ENCODE measurements at places on chromosomes 6 and 20.

- no peak for DNase-seq
Observed at GRCh38 chr6:37088897-37089296, 81.1 kb upstream of the PIM1 start.

- DNase-seq, result no peak
Observed at GRCh38 chr6:12767016-12767415, 50.4 kb downstream of the PHACTR1 start.

GRCh38 chr6:36302227-36302976 lies 32.5 kb downstream of the PNPLA1 start:
- DNase-seq, result peak; percentile 100

DNA sequence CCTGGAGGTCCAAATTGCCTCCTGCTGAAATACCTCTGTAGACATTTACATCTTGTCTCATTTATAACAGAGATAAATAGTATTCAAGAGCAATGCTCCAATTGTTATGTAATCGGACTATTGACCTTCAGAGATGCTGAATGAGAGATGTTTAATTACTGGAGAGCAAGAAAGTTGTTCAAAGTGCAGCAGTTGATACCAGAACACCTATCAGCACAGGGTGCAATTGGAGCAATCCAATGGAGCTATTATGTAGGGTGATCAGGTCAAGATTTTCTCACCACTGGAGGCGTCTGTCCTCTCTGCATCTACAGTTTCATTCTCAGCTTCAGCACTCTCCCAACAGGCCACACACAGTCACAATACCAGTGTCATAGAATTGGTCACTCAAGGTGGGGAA lies 19.5 kb upstream of the TMX4 start:
- DNase-seq, result no peak

DNA sequence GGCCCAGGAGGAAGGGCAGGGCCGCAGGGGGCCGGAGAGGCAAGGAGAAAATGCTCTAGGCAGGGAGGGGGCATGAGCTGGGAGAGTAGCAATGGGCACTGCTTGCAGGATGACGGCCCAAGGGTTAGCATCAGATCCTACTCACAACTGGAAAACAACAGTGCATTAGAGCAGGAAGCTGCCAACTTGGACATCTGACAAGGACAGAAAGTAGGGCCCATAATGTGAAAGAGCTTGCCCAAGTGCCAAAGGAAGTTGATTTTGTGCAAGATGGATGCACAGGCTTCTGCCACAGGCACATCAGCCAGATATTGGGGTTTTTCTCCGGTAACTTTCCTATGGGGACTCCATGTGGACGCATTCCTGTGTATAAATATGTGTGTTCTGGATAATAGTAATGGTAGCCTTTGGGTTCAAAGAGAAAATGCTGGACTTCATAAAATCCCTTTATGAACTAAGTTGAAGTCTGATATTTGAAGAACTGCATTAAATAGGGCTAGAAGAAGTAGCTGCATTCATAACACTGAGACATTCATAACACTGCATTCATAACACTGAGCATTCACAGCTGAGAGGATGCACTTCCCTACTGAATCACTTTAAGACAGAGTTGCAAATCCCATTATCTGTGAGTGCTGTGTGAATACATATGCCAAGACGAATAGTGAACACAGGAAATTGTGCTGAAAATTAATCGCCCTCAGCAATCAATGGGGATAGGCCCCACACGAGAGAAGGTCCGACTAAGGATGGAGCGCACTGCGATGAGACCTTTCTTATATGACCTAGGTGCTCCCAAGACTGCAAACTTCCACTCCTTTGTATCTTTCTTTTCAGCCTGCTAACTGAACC lies 235.6 kb upstream of the PRDM1 start:
- DNase-seq, result no peak

GRCh38 chr6:6931071-6932025 lies 176.4 kb upstream of the RREB1 start:
- no peak for DNase-seq

GRCh38 chr20:32231847-32232246 lies 24.2 kb downstream of the POFUT1 start:
- no peak for DNase-seq

GRCh38 chr6:43285832-43286231 lies 12.2 kb upstream of the SLC22A7 start:
- no peak for DNase-seq

DNA sequence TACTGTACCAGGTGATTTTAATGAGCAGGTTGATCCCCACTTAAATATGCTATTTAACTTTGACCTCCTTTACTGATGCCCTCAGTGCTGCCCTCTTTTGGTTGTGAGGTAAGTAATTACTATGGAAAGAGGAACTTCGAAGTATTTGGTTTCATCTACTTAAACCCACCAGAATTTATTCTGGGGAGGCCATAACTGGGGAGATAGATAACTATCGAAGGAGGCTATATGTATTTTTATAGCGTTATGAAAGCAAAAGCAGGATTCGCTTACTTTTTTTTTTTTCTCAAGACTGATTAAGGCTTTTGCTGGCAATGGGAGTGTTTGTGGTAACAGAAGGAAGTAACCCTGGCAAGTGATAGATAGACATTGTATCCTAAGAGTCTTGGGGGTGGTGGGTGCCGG lies 168.9 kb upstream of the CENPW start:
- DNase-seq, result no peak

GRCh38 chr6:151084275-151084674 lies 155.5 kb upstream of the AKAP12 start:
- no peak for DNase-seq

GRCh38 chr20:50293284-50294139 lies 102.9 kb downstream of the CEBPB start:
- no peak for DNase-seq

DNA sequence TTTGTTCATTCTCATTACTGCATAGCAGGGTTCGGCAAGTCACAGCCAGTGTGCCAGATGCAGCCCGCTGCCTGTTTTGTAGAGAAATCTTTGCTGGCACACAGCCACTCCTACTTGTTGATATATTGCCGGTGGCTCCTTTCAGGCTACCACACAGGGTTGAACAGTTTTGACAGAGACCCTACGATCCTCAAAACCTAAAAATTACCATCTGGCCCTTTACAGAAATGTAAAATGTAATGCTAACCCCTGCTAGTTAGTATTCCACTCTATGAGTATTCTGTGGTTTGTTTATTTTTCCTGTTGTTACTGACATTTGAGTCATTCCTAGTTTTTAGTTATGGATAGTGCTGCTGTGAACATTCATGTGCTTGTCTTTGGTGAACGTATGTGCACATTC lies 11.5 kb downstream of the DHX35 start:
- DNase-seq, result no peak

GRCh38 chr6:13272131-13273046 lies 55.9 kb downstream of the TBC1D7 start:
- DNase-seq, result no peak

DNA sequence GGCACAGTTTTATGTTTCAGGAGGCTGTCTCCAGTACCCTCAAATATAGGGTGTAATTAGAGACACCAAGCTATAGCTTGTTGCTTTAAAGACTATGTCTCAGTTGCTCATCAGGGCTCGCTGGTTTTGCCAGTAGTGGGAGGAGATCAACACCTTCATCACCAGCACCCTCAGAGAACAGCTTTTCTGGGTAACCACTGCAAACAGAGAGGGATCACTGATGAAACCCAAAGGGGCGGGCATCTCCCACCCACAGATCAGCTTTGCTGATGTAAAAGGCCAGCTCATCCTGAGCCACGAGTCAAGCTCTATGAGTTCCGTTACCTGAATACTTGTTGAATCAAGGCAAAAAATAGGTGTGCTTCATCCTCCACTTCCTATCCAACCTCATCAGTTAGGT lies 187.7 kb downstream of the AIG1 start:
- DNase-seq, result no peak

DNA sequence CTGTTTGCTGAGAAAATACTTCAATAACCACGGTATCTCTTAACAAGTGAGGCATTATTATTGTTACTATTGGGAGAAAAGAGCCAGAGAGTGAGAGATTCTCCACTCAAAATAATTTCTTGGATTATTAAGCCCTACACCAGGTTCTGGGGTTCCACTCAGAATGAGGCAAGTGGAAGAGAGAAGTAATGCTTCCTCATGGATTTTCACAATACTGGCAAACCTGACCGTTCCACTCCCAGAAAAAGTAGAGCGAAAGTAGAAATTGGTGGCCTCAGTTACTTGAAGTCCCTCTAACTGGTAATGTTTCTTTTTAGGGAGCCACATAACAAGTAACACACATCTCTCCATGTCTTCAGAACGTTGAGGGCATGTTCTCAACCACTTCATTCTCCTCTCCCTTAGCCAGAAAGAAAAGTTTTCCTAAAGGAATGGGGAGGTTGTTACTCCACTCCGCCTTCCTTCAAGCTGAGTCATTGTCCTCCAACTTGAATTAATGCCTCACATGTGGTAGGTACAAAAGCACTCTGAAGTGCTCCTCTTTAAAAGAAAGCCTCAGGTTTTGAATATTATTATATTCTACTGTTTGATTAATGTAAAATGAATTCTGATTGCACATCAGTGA lies 1.9 kb downstream of the BAG2 start:
- no peak for DNase-seq

DNA sequence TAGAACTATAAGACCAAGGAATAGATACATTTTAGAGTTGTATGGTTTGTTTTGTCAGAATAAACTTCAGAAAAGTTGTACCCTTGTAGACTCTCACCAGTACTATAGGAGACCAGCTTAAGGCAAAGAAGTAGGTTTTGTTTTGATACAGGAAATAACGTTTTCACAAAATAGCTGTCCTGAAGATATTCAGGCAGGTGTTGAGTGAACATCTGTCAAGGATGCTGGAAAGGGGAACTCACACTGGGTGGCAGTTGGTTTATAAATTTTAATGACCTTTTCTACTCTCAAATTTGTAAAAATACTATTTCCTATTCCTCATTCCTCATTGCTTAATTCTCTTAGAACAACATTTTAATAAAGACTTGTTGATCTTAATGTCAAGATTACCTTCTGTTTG lies 174.0 kb upstream of the MAN1A1 start:
- DNase-seq, result no peak

- no peak for DNase-seq
Observed at GRCh38 chr6:69061066-69061465, 426.0 kb downstream of the ADGRB3 start.

Measured in omental fat pad (tissue), 4 donors.